ENCODE measurements at places on chromosomes 11 and 22.

GRCh38 chr22:33006955-33007318 lies 51.2 kb downstream of the SYN3 start:
- DNase-seq: no peak

GRCh38 chr11:62605902-62606301 lies 4.2 kb upstream of the MTA2 start:
- no peak for DNase-seq

DNA sequence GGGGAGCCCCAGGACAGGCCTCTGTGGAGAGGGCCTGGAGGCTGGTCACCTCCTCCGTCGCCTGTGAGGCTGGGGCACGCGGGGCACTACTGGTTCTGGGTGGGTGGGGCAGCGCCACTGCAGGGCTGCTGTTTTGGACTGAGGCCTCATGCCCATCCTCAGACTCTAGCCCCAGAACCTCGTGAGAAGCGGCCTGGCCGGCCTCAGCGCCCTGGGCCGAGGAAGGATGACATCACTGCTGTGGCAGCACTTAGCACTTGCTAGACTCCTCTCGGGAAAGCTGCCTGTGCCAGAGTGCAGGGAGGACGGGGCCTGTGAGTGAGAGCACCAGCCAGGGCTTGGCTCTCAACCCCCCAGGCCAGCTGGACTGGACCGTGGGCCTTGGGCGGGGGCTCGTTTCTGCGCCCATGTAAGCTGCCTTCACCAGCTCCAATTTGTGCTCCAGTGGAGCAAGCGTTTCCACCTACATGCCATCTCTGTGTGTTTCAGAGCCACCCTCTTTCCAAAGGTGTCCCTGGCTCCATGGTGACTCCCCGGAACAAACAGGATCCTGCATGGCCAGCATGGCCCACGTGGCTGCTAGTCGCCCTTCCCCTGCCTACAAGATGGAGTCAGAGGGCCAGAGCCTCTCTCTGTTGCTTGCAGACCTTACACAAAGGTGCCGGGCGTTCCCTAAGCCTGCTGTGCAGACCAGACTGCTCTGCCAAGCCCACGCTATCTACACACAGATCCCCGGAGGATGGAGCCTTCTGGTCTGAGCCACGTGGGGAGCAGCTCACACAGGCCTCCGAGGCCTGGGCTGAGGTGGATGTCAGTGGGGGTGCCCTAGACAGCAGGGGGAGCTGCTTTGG lies 102.9 kb downstream of the CTTN start:
- DNase-seq: no peak

GRCh38 chr11:44626645-44627044 lies 61.2 kb downstream of the CD82 start:
- DNase-seq: no peak

- no peak for DNase-seq
Observed at GRCh38 chr22:33853200-33854097, 66.8 kb downstream of the LARGE1 start.

GRCh38 chr11:114246321-114247069 lies 49.7 kb upstream of the NNMT start:
- DNase-seq: no peak

DNA sequence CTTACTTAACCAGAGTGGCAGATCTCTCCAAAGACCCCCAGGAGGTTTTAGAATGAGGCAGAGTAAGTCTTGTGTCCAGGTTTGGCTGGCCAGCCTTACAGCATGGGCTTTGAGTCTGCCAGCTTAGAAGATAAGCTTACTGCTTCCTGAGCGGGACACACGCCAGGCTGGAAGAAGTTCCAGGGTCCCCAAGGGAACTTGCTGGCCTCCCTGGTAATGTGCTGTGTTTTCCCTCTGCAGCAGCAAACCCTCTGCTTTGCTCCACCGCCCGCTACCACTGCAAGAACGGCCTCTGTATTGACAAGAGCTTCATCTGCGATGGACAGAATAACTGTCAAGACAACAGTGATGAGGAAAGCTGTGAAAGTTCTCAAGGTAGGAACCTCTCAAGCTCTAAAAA lies 154.2 kb downstream of the LDLRAD3 start:
- DNase-seq: no peak

GRCh38 chr11:100640646-100641045 lies 46.4 kb upstream of the ARHGAP42 start:
- no peak for DNase-seq

GRCh38 chr22:27994481-27995331 lies 75.7 kb upstream of the PITPNB start:
- no peak for DNase-seq

GRCh38 chr11:65057526-65057925 lies 827 bp downstream of the NAALADL1 start:
- DNase-seq: no peak

- no peak for DNase-seq
Observed at GRCh38 chr11:133663135-133663985, 131.1 kb upstream of the OPCML start.

All from stimulated activated CD4-positive, alpha-beta T cell treated with anti-CD3 and anti-CD28 coated beads, Interleukin-12 subunit alpha, Interleukin-12 subunit beta, amount 100 ng/mL, for 24 hours (primary cell).